ENCODE measurements at places on chromosomes 6 and 20. TPM values are rescaled to one million over a fixed set of nuclear protein-coding genes. Genes with fewer than 3 reads are reported as not detected.

The DEFB132 gene
- polyA plus RNA-seq, result not detected

- H3K4me1 ChIP-seq, result no peaks in the 10 kb centered on the region
- no peak overlapping the region for H3K27ac ChIP-seq
- DNase-seq, result no peak
- H3K36me3 ChIP-seq, result no peaks in the 10 kb centered on the region
Observed at GRCh38 chr6:112579601-112580000, 232.5 kb downstream of the RFPL4B start.

DNA sequence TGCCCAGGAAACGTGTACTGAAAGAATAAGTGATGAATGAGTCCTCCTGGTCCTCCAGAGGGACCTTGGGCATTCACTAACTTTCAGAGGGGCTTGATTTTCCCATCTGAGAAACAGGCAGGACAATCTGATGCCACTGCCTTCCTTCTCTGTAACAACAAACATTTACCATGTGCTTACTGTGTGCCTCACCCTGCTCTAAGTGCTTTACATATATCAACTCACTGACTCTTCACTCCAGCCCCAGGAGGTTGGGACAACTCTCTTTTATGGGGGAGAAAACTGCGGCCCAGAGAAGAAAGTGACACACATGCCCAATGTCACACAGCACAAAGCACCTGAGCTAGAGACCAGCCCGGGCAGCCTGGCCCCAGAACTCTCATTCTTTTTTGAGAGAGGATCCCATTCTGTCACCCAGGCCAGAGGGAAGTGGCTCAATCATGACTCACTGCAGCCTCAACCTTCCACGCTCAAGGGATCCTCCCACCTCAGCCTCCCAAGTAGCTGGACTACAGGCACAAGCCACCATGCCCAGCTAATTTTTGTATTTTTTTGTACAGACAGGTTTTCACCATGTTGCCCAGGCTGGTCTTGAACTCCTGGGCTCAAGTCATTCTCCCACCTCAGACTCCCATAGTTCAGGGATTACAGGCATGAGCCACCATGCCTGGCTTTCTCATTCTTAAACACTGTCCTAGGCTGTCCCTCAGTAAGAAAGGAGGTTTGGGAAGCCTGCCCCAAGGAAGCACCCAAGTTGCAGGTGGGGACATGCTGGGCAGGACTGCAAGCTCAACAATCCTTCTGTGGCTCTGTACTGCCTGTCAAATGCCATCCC is 38.0 kb downstream of the NOL4L start:
- no peak for DNase-seq
- no peaks in the 10 kb centered on the region for H3K27me3 ChIP-seq
- H3K4me1 ChIP-seq, result peaks cover 11% of the 10 kb centered on the region
- no peak overlapping the region for H3K4me3 ChIP-seq
- no peaks in the 10 kb centered on the region for H3K36me3 ChIP-seq

GRCh38 chr20:42492290-42492689 is 697.4 kb downstream of the PTPRT start:
- H3K4me1 ChIP-seq, result no peaks in the 10 kb centered on the region
- no peak overlapping the region for H3K4me3 ChIP-seq
- H3K36me3 ChIP-seq, result no peaks in the 10 kb centered on the region
- no peak for DNase-seq
- no peak overlapping the region for H3K27ac ChIP-seq
- H3K27me3 ChIP-seq, result no peaks in the 10 kb centered on the region
